ENCODE measurements at places on chromosomes 11 and 22.

- DNase-seq, result no peak
These were observed 137.1 kb downstream of the TMEM135 start for GRCh38 chr11:87174870-87175269.

DNA sequence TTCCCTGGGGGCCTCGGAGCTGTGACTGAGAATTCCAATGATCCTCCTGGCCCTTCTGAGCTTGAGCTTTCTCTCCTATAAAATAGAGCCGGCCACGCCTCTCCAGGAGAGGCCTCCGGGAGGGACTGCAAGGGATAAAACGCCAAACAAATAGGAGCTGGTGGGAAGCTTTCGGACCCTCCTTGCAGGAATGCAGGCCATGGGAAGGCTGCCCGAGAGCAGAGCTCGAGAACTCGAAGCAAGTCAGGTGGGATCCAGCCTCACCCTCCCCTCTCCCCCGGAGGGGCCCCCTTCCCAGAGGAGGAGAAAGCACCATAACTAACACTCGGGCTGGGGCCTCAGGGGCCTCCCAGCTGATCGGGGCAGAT lies 34.6 kb downstream of the FLRT1 start:
- DNase-seq, result no peak

DNA sequence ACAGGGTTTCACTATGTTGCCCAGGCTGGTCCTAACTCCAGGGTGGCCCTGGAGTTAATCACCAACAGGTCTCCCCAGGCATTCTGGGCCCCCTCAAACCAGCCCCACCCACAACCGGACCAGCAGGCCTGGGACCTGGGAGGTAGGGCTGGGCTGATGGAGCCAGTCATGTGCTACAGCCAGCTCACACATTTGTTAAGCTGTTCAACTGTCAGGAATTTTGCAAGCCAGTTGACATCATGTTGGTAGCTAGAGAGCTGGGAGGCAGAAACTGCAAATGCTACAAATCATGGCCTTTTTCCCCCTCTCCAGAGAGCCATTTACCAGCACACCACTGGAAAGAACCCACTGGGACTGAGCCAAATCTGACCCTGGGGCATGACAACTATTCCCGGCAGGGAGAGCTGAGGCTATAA lies 6.8 kb downstream of the ARHGAP1 start:
- DNase-seq, result no peak

DNA sequence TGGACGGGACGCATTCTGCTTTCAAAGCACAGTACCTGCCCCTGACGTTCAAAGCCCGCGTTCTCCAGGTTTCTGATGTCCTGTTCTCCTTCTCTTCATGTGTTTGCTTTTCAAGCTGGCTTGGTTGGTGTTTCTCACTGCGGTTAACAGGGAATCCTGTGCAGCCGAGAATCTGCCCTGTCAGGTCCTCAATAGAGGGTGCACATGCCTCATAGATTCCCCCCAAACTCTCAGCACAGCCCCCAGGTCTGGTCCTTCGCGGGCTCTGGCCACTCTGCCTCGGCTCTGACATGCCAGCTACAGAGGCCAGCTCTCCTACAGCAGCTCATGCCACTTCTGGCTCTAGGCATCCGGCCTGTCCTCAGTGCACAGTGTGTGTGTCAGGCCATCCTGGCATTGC lies 1343.8 kb downstream of the TBC1D22A start:
- DNase-seq, result no peak

- DNase-seq, result no peak
These were observed 468.2 kb downstream of the MIAT start for GRCh38 chr22:27125539-27125938.

DNA sequence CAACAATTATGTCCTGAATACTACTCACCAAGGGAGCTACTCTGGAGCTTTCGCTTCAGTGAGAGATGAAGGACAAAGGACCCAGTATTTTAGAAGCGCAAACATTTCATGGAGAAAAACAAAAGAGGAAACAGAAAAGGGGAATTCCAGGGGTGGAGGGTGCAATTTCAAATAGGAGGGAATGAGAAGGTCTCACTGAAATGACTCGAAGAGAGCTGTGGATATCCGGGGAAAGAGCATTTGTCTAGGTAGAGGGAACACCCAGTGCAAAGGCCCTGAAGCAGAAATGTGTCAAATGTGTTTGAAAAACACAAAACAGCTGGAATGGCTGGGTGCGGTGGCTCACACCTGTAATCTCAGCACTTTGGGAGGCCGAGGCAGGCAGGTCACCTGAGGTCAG lies 2.4 kb downstream of the RPS19BP1 start:
- no peak for DNase-seq

DNA sequence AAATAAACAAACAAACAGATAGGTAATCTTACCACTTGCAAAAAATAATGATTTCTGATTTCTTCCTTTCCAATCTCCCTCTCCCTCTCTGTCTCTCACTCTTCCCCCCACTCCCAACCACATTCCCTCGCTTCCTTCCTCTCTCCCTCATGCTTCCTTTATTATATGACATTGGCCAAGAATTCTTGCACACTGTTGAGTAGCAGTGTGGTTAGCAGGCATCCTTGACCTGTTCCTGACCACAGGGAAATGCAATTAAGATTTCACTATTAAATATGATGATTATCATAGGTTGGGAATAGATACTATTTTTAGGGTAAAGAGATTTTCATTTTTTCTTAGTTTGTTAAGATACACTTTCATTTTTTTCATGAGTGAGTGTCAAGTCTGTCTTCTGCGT lies 14.7 kb upstream of the PLAAT4 start:
- DNase-seq, result no peak

- DNase-seq, result peak; percentile 35
These were observed 7.0 kb downstream of the SERHL2 start for GRCh38 chr22:42560781-42561180.

DNA sequence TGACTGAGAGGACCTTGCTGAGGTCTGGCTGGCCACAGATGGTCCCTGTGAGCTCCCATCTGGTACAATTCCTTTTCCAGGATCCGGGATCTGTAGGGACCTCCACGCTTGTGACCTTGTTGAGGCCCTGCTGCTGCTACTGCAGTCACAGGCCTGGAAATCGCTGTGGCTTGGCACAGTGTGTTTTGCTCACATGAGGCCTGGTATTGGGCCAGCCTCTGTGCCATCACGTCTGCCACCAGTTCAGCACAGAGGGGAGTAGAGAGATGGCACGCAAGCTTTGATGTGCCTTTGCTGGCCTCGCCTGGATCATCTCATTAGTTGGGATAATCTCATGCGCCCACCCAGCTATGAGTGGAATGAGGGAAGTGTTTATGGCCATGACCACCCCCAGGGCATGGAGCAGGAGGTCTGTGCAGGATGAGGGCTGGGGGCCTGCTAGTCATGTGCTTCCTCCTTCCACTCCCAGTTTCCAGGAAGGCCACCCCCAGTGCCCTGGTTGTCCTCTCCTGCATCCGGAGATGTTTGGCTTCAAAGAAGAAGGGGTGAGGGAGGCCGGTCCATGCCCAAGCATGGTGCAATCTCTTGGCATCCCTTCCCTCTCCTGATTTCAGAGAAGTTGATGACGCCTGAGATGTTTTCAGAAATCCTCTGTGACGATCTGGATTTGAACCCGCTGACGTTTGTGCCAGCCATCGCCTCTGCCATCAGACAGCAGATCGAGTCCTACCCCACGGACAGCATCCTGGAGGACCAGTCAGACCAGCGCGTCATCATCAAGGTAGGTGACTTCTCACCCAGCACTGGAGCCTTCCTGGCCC lies 22.4 kb downstream of the DERL3 start:
- no peak for DNase-seq

DNA sequence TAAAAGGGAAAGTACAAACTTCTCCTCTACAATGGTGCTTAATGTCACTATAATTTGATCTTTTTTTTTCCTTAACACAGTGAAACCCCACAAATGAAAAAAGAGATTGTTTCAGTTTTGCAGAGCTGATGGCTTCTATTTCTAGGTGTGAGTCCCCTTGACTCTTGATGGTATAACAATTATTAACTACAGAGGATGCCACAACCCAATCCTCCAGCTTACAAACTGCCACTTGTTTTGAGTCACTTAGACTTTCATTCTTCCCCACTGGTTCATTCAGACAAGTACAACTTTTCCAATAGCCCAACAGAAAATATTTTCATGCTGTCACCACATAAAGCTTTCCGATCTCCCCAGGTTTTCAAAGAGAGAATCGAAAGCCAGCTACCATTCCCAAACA lies 812.2 kb downstream of the LRRC4C start:
- DNase-seq, result no peak

- no peak for DNase-seq
These were observed 90.2 kb upstream of the ISX start for GRCh38 chr22:34975721-34976120.

Data from HepG2 (cell line).